ENCODE measurements at places on chromosomes 13 and 19.

GRCh38 chr19:17405250-17406045 is at the start of gene BST2:
Gene BST2, minus strand, starts transcription at chr19:17405630. Its CDS starts 55 bp downstream, at chr19:17405575.
- no peak for DNase-seq

DNA sequence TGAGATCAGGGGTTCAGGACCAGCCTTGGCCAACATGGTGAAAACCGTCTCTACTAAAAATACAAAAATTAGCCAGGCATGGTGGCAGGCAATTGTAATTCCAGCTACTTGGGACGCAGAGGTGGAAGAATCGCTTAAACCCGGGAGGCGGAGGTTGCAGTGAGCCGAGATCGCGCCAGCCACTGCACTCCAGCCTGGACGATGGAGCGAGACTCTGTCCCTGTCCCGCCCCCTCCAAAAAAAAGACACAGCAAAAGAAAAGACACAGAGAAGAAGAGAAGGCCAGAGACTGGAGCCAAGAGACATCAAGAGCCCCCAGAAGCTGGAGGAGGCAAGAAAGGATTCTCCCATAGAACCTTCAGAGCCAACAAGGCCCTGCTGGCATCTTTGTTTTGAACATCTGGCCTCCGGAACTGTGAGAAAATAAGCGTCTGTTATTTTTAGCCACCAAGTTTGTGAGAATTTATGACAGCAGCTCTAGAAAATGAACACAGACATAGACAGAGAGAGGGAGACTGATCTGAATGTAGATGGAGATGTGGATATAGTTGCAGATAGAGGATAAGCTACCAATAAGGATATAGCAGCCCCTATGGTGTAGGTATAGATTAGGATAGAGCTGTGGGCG is 25.7 kb upstream of the PNMA8B start:
- no peak for DNase-seq

- no peak for DNase-seq
Measured at GRCh38 chr19:55346725-55347441, 7.2 kb downstream of the KMT5C start.

- no peak for DNase-seq
Measured at GRCh38 chr13:75371203-75371602, 110.8 kb downstream of the TBC1D4 start.

- DNase-seq, result no peak
Measured at GRCh38 chr13:95185851-95186250, 115.4 kb downstream of the ABCC4 start.

DNA sequence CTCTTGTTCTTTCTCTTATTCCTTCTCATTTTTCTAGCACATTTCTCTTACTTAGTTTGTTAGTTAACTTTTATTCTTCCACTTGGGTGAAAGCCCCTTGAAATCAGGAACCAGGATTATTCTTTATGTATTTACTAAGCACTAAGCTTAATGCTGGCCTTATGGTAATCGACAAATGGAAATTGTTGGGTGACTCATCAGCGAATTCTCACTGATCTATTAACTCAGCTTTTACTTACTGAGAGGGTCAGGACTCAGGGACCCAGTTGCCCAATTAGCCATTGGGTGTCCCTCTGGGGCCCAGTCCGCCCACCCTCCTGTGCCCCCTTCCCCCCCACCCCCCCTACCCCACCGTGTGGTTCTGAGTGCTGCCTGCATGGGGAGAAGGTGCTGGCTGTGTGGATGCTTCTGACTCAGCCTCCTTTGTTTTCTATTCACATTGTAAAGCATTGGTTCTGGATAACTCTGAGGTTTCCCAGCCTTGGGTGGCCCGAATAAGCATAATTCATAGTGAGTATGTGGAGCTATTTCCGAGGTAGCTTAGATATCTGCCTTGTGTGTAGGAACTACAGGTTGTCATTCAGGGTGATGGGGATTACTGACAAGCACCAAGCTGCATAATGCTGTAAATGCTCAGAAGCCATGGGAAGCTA is 240.9 kb downstream of the FGF9 start:
- no peak for DNase-seq

- no peak for DNase-seq
Measured at GRCh38 chr19:12786952-12787351, 4.3 kb upstream of the JUNB start.

DNA sequence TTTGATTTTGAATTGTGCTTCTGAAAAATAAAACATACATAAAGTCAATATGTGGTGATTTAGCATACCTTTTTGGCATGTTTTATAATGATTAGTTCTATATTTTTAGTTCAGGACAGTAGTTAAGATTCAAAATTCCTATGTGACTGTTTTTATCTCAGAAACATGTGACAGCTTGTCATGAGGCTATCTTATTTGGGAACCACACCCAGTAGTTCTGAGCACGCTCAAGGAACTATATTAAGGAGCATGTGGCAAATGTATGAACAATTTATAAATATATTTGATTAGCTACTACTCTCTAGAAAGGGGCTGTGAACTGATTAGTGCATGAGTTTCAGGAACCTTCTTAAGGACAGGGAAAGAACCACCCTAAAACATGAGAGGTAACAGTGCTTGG is 38.8 kb downstream of the FGF9 start:
- DNase-seq, result no peak

- DNase-seq, result no peak
Measured at GRCh38 chr13:31207661-31208552, 8.1 kb downstream of the B3GLCT start.

- no peak for DNase-seq
Measured at GRCh38 chr13:106077017-106077416, 458.4 kb downstream of the EFNB2 start.

DNA sequence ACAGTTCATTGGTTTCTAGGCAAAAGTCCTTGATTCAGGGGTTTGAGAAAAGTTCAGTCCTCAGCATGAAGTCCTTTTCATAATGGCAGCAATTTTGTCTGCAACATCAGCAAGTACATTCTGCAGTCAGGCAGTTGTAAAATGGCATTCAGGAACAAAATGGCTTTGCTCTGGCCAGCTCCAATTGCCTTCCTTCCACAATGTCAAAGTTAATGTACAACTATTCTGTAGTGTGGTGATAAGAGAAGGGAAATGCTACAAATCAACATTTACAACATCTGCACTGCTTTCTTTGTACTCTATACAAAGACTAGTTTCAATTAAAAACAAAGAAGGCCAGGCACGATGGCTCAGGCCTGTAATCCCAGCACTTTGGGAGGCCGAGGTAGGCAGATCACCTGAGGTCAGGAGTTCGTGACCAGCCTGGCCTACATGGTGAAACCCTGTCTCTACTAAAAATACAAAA is 1.8 kb upstream of the NEK3 start:
- no peak for DNase-seq

GRCh38 chr19:53982611-53983010 is 8.8 kb upstream of the CACNG6 start:
- no peak for DNase-seq

- peak; percentile 98 for DNase-seq
Measured at GRCh38 chr19:12676384-12676792, 5.3 kb downstream of the DHPS start.

GRCh38 chr19:54526972-54527371 is 24.3 kb downstream of the LAIR2 start:
- no peak for DNase-seq

GRCh38 chr19:5801796-5802619 is 2.9 kb upstream of the NRTN start:
- DNase-seq, result peak; percentile 60

GRCh38 chr13:57948884-57949283 is 317.3 kb downstream of the PCDH17 start:
- no peak for DNase-seq

DNA sequence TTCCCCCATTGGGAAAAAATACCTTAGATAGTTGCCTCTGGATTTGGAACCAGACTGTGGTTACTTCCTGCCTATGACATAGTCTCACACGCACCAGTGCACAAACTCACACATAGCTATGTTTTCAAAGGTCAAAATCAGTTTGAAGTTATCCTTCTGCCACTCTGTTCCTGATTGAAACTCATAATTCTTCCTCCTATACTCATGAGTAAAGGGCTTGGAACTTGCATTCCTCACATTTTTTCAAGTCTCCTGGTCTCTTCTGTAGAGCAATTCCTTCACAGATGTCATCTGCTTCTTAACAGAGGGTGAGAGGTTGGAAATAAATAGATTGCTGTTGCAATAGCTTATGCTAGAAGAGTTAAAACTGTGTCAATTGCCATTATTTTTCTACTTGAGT is 18.6 kb upstream of the POSTN start:
- DNase-seq, result no peak

DNA sequence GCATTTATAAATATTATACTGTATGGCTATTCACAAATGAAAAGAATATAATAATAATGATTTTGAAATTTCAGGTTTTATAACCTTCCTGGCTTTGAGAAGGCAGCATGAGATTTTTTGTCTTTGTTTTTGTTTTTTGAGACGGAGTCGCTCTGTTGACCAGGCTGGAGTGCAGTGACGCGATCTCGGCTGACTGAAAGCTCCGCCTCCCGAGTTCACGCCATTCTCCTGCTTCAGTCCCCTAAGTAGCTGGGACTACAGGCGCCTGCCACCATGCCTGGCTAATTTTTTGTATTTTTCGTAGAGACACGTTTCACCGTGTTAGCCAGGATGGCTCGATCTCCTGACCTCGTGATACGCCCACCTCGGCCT is 64.1 kb downstream of the ZNF429 start:
- DNase-seq, result no peak

- DNase-seq, result no peak
Measured at GRCh38 chr19:38658462-38659306, 11.2 kb downstream of the ACTN4 start.

- peak; percentile 70 for DNase-seq
Measured at GRCh38 chr19:19628501-19629134, 598 bp upstream of the LPAR2 start.

- DNase-seq, result no peak
Measured at GRCh38 chr19:46927106-46927505, 66.3 kb downstream of the ARHGAP35 start.

GRCh38 chr19:48120505-48120904 is 9.9 kb upstream of the PLA2G4C start:
- DNase-seq, result no peak

- no peak for DNase-seq
Measured at GRCh38 chr13:85698256-85698655, 101.0 kb downstream of the SLITRK6 start.

DNA sequence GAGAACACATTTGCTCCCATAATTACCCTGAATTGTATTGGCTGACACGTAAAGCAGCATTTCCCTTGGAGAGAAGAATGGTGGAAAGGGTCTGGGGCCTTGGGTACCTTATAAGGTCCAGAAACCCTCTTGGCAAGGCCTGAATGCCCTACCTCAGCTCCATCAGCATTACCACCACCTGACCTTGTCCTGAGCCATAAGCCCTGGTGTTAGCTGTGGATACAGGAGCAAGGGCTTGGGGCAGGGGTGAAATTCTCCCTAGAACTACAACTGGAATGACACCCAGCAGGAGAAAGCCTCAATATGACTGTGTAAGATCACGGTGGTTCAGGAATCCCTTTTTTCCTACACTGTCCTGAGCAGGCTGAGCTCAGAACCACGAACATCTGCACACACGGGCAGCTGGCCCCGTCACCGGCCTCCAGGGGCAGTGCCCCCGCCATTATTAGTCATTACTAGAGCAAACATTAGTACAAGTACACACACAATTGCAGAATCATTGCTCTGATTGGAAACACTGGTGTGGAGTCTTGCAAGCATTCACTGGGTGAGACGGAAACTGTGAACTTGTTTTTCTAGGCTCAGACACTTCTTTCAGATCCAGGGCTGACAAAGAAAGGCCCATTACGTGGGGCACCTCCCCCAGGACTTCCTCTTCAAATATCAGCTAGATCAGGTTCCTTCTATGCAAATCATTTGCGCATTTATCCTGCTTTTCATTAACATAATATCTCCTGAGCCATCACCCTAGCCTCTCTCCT is 26.8 kb upstream of the MTIF3 start:
- DNase-seq, result no peak

DNA sequence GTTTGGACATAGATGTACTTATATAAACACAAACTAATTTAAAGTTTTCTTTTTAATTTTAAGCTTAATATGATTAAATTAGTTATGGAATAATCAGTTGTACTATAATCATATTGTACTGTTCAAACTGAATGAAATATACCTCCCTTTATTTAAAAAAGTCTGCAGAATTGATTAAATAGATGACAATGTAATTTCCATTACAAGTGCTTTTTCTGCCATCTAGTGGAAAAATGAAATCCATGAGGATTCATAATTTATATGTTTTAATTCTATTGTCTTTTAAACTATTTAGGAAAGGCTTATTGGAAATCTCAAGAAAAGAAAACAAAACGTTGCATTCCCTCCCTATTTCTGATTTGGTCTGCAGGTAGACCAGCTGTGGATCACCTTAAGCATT is 30.9 kb downstream of the MZT1 start:
- no peak for DNase-seq

- DNase-seq, result no peak
Measured at GRCh38 chr13:29105779-29106178, 285.6 kb downstream of the MTUS2 start.

- no peak for DNase-seq
Measured at GRCh38 chr19:4638317-4638716, 999 bp upstream of the TNFAIP8L1 start.

DNA sequence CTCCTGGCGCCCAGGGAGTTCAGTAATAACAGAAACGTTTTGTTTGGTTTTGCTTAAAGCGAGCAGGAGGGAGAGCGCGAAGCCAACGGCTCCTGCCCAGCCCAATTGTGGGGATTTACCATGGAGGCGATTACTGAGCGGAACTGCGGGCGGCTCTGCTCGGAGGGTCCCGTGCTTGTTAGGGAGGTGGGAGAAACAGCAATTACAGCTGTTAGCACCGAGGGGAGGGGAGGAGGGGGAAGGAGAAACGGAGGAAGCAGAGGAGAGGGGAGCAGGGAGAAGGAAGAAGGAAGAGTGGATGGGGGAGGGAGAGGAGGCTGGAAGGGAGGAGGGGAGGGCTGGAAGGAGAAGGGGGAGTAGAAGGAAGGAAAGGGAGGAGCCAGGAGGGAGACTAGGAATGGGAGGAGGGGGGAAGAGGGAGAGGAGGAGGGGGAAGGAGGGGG is 7.7 kb upstream of the ONECUT3 start:
- DNase-seq, result no peak

DNA sequence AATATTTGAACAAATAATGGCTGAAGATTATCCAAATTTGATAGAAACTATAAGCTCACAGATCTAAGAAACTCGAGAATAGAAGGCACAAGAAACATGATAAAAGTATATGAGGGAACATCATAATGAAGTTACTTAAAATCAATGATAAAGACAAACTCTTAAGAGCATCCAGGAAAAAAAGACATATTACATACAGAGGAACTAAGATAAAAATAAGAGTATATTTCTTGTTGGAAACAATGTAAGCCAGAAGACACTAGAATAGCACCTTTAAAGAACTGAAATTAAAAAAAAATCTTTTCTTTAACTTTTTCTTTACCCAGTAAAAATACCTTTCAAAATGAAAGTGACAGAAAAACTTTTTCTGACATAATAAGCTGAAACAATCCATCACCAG is 356.4 kb downstream of the DNAJC15 start:
- no peak for DNase-seq

Data from neural crest cell (in vitro differentiated cells).